ENCODE measurements at places on chromosomes 5 and 9. TPM values are rescaled to one million over a fixed set of nuclear protein-coding genes. Genes with fewer than 3 reads are reported as not detected.
A peak's percentile ranks its signal among the peaks of the same experiment; 100 is the strongest.

- no peak for DNase-seq
These were observed 382.6 kb upstream of the DAP start for GRCh38 chr5:11143456-11144267.

DNA sequence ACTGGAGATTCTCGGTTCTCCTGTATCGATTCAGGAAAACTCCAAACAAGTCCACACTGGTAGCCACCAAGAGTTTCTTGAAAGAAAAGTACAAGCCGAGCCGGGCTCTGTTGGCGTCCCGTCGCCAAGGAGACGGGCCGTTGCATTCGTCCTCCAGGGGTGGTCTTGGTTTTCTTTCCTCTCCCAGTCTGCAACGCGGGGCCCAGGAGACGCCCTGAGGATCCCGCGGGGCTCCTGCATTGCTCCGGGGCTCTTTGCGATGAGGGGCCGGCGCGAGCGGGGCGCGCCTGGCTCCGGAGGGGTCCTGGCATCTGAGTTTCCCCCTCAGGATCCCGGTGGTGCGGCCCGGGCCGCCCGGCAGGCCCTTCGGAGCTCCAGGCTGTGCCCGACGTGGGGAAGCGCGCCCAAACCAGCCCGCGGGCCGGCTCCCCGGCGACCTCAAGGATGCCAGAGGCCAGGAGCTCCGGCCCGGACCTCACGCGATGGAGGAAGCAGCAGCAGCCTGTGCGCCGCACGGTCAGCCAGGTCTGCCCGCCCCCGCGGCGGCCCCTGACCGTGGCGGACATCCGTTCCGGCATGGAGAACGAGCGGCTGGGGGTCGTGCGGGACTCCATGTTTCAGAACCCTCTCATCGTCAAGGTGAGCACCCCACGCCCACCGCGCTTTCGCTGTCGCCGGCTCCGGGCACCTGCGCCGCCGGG, at the start of gene CFAP77:
Gene CFAP77 (plus strand): TSS at position 384 of the 701 bp plus-strand sequence. CDS start 61 bp downstream, at position 445.
- DNase-seq = peak; percentile 55

DNA sequence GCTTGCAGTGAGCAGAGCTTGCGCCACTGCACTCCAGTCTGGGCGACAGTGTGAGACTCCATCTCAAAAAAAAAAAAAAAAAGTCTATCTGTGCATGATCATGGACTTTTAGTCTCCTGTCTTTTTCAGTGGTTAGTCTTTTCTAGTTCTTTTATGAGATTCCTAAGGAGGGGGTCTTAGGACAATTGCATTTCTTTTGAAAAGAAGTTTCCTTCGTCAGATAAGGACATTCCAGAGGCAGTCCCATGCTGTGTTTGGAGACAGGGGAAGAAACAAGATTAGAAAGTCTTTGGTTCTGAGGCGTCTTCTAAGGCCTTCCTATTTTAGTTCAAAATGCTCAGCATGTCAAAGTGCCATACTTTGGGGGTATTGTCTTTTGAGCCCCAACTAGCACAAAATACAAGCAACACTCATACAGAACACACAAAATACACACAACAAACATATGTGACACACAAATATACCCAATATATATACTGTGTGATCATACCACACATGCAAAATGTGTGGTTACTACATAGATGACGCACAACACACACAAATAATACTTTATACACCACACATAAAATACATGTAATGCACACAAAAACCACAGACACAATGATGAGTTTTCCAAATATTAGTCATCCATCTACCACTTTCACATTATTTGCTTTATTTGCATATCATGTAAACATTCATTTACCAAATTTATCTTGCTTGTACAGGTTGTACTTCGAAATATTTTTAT, 394.5 kb downstream of the SPATA31D1 start:
- DNase-seq = peak; percentile 9

DNA sequence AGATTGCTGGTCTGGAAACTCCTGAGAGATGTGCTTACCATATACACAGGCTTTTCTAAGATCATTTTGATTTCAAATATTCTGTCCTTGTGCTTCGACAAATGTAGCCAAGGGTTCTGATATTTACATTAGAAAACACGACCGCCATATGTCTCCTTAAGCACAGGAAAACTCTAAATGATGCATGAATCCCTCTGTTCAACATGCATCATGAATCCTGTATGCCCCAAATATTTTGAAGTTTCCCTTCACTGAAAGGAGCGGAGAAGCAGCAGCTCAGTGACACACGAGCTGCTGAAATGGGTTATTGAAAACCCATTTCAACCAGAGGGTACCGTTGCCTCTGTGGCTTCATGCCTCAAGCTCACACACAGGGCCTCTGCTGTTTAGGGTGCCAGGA, 74.4 kb downstream of the NREP start:
- DNase-seq = no peak

GRCh38 chr9:133160742-133161546, 2.8 kb downstream of the GBGT1 start:
- peak; percentile 81 for DNase-seq

GRCh38 chr9:99040911-99041582, 63.9 kb upstream of the TGFBR1 start:
- DNase-seq = peak; percentile 92

GRCh38 chr9:129459547-129460322, 161.2 kb downstream of the C9orf50 start:
- DNase-seq = no peak

DNA sequence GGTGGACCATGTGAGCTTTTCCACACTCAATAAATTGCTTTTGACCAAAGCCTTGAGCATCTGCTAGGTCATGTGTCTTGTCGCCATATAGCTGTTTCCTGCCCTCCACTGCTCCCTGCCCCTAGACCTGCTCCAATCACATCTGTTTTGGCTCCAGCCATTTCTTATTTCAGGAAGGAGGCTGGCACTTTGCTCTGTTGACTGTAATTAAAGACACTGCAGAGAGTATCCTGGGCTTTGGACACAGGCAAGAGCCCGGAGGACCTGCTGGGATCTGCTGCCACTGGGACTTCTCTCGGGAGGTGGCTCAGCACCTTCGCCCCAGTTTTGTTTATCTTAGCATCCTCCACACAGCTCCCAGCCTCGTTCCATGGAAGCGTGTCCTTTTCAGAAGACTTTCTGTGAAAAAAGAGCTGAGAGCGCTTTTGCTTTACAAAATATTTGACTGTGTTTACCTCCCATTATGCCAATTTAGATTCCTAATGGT, 153.2 kb downstream of the MED10 start:
- no peak for DNase-seq

GRCh38 chr9:116002181-116002580, 151.4 kb upstream of the PAPPA start:
- DNase-seq = no peak

- DNase-seq = no peak
These were observed 3.3 kb upstream of the OCLN start for GRCh38 chr5:69489246-69489645.

- no peak for DNase-seq
These were observed 410.1 kb downstream of the DMRT2 start for GRCh38 chr9:1460143-1460769.

DNA sequence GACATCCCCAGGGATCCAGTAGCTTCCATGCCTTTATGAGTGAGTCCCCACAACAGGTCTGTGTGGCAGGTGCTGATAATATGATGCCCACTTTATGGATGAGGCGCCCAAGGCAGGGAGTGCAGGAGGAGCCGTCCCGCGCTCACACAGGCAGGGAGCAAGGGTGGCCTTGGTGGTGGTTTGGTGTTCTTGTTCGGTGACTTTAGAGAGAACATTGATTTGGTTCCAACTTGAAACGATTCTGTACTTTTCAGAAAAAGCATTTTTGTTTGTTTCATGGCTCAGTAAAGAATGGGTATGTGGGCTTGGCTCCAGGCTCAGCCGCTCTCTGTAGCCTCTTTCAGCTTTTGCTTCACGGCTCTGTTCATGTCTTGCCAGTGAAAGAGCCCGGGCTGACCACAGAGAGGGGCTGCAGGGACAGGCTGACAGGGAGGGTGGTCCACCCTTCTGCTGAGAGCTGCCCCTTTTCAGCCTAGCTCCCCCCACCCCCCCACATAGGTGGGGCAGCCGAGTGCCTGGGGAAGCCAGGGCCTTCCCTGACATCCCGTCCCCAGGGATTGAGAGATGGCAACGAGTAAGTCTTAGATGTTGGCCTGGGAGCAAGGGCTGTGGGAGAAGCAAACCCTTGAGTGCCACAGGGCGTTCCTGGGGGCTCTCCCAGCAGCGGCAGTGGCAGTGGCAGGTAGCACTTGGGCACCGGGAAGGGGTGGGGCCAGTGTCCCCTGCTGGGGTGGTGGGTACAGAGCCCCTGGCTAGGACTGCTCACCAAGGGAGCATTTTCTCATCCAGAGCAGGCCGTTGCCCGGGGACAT, 28.0 kb downstream of the NCS1 start:
- no peak for DNase-seq

- peak; percentile 76 for DNase-seq
These were observed 77.0 kb downstream of the OXCT1 start for GRCh38 chr5:41793141-41793770.

DNA sequence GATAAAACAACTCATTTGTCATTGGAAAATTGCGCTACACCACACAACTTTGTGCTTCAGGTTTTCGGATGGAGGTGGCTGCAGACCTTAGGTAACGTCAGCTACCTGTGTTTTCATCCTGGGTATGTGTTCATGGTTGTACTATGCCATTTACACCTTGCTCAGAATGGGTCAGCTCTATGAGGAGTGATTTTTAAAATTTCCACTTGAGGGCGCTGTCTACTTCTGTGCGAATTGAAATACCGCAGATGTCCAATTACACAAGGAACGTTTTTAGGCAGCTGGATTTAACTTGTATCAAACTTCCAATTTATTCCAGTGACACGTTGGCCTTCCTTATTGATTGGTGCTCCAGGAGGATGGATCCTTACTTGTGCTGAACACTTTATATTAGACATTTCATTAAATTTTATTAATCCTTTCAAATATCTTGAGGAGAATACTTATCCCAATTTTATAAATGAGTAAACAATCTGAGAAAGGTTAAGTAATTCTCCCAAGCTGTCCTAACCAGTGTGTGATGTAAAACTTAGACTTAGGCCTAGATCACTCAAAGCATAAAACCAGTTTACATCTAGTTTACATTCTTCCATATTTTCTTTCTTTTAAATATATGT, 23.4 kb downstream of the DMRTA1 start:
- DNase-seq = peak; percentile 12

DNA sequence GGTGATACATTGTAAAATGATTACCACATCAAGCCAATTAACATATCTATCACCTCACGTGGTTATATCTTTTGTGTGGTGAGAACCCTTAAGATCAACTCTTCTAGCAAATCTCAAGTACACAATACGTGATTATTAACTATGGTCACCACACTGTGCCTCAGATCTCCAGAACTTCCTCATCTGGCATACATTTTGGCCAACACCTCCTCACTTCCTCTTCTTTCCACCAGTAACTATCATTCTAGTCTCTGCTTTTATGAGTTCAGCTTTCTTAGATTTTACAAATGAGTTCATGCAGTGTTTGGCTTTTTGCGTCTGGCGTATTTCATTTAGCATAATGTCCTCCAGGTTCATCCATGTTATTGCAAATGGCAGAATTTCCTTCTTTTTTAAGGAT, 35.8 kb downstream of the PRKACG start:
- no peak for DNase-seq

DNA sequence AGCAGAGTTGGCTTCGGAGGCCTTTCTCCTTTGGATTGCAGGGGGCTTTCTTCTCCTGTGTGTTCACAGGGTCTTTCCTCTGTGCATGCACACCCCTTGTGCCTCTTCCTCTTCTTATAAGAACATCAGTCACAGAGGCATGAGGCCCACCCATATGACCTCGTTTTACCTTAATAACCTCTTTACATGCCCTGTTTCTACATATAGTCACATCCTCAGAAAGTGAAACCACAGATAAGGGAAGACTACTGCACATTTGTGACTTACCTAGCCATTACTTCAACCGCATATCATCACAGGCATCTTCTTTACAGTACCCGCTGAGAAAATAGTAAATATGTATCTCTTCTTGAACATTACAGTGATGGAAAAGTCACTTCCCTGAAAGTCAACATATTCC, 204.9 kb upstream of the TARS1 start:
- DNase-seq = no peak

DNA sequence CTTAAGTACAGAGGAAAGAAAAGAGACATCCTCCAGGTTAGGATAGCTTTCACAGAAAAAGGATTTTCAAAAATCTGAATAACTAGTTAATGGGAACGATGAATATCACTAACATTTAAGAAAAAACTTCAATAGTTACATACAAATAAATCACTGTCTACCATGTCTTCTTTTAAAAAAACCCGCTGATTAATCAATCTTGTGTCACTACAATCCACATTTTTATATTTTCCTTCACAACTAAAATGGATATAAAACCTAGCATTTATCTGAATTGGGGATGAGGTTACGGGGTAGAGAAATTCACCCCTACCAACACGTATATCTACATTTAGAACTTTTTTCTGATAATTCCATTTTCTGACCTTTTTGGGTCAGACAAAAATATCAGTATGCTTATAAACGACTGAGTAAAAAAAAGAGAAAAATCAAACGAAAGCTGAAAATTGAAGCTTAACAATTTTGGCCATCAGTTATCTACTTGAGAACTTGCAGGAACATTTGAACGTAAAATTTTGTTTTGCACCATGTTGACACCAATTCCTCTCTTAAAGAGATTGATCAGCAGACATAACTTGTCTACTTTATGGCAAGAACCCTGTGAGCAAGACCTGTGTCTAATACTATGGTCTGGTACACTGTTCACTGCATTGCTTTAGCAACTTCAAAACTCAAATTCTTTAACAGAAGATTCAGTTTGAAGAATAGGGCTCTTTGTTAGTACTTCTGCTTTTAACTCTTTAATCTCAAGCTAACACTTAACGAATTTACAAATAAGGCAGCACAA, 4.8 kb downstream of the NR3C1 start:
- DNase-seq = peak; percentile 40

DNA sequence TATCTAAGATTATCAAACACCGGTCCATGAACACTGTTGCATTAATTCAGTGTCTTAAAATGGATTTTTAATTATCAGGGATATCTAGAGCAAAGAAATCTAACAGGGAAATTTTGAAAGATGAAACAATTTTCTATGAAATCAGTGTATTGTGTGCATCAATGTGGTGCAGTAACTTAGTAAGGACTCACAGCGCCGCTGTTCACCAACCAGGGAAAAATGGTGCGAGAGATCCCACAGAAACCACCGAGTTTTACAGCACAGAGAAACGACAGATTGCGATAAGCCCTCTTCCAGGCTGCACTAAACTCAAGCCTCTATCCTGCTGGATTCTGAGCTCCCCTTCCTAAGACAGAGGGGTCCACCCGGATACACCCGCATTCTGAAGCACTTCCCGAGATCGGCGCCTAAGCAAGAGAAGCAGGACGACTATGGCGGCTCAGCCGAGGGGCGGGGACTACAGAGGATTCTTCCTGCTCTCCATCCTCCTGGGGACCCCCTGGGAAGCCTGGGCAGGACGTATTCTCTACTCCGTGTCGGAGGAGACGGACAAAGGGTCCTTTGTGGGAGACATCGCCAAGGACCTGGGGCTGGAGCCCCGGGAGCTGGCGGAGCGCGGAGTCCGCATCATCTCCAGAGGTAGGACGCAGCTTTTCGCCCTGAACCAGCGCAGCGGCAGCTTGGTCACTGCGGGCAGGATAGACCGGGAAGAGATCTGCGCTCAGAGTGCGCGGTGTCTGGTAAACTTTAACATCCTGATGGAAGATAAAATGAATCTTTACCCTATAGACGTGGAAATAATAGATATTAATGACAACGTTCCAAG, at the start of gene PCDHGA7:
Gene PCDHGA7 (plus strand): TSS at position 274 of the 826 bp plus-strand sequence. CDS start 158 bp downstream, at position 432.
- peak; percentile 54 for DNase-seq

Gene C8G
- total RNA-seq = 1.2 TPM

Gene FAM78A
- total RNA-seq = 0.33 TPM

Gene IRX1
- total RNA-seq = not detected

Gene RORB
- 2.1 TPM for total RNA-seq

Gene GRXCR2
- total RNA-seq = not detected
